ENCODE measurements at places on chromosomes 12 and 14.
A peak's percentile ranks its signal among the peaks of the same experiment; 100 is the strongest.

- DNase-seq = no peak
Measured at GRCh38 chr12:13103391-13104033, at the start of gene GSG1. Gene GSG1 (minus strand): TSS chr12:13103667. CDS start chr12:13103512, 155 bp downstream.

- DNase-seq = no peak
Measured at GRCh38 chr12:95411466-95411865, 62.5 kb upstream of the METAP2 start.

- peak; percentile 79 for DNase-seq
Measured at GRCh38 chr12:92134638-92135274, 10.9 kb downstream of the BTG1 start.

DNA sequence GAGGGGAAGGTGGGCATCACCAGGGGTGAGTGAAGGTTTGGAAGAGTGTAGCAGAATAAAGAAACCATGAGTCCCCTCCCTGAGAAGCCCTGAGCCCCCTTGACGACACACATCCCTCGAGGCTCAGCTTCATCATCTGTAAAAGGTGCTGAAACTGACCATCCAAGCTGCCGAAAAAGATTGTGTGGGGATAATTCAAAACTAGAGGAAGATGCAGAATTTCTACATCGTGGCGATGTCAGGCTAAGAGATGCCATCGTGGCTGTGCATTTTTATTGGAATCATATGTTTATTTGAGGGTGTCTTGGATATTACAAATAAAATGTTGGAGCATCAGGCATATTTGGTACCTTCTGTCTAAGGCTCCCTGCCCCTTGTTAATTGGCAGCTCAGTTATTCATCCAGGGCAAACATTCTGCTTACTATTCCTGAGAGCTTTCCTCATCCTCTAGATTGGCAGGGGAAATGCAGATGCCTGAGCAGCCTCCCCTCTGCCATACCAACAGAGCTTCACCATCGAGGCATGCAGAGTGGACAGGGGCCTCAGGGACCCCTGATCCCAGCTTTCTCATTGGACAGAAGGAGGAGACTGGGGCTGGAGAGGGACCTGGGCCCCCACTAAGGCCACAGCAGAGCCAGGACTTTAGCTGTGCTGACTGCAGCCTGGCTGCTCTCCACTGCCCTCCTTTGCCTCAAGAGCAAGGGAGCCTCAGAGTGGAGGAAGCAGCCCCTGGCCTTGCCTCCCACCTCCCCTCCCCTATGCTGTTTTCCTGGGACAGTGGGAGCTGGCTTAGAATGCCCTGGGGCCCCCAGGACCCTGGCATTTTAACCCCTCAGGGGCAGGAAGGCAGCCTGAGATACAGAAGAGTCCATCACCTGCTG is 7.0 kb downstream of the SERPINA1 start:
- DNase-seq = no peak

DNA sequence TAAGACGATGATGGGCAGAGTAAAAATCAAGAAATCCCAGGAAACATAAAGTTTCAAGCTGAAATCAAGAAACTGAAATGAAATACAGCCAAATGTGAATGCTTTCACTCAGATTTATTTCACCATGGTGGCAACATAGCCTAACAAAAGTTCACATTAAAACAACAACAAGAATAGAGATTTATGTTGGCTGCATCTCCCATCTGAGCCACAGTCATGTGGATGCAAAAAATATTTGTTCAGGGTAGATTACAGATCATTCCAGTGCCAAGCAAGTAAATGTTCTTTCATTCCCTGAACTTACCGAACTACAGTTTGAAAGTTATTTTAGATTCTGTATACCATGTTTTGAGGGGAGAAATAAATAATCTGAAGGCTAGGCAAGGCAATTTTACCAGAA is 159.9 kb upstream of the TMTC1 start:
- DNase-seq = no peak

- DNase-seq = no peak
Measured at GRCh38 chr12:131152587-131152986, 198.9 kb downstream of the ADGRD1 start.

- DNase-seq = peak; percentile 39
Measured at GRCh38 chr14:73427516-73428264, 30.7 kb downstream of the NUMB start.

GRCh38 chr12:124380796-124381455 is 86.0 kb downstream of the RFLNA start:
- DNase-seq = peak; percentile 36

DNA sequence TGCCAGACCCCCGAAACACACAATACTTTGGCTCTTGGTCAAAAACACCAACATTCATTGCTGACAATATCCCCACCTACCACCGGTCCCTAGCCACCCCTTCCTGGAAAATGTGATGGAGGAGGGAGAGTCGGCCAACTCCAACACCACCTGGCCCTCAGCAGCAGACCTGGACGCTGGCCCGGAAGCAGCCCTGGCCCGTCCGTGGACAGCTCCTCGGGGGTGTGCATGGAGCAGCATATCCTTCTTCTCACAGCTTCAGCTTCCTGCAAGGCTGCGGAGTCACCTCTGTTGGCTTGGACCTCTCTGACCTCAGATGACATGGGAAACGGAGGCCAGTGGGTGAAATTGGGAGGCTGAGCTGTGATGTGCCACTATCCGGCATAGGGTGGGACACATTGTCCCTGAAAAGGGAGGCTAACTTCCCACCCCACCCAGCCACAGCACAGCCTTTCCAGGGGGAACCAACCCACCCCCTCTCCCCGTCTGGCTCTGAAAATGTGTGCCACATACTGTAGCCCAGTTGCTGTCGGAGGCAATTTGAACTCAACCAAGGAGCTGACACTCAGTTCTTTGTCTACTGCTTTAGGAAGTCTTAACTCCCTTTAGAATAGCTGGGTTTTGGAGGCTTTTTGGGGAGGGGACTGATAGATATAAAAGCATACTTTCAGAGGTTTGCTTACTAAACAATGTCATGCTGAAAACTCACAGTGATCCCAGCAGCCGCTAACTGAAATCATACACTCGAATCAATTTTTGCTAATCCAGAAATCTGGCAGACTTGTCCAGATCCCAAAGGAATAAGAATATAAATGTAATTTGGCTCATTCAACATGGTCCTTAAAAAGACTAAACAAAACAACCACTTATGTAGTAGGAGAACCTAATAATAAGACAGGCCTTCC is 43.1 kb upstream of the LTA4H start:
- DNase-seq = no peak

DNA sequence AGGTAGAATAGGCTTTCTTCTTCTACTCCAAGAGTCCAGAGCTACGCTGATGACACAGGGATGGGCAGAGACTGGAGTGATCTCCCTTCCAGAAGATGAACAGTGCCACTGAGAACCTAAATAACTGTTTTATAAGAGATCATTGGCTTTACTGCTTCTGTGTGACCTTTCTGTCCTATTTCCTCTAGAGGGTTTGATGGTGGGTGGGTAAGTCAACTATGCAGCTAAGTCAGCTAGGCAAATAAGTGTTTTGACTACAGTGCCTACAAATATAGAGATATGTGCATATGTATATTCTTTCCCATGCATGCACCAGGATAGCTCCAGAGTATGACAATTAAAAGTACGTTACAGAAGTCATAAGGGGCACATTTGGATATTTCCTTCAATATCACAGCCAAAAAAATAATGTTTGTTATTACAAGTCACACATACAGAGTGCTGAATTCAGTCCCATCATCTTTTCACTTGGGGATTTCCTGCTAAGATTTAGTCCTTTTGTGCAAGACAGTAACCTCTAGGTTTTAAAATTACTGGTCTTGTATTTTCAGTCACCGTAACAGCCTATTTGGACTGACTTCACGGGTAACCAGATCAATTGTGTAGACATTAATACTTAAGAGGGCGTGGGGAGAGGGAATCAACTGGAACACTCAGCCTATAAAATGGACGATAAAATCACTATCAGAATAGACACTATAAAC is 412.6 kb upstream of the SOX5 start:
- no peak for DNase-seq

GRCh38 chr12:15584366-15585041 is 204.7 kb downstream of the EPS8 start:
- peak; percentile 79 for DNase-seq

DNA sequence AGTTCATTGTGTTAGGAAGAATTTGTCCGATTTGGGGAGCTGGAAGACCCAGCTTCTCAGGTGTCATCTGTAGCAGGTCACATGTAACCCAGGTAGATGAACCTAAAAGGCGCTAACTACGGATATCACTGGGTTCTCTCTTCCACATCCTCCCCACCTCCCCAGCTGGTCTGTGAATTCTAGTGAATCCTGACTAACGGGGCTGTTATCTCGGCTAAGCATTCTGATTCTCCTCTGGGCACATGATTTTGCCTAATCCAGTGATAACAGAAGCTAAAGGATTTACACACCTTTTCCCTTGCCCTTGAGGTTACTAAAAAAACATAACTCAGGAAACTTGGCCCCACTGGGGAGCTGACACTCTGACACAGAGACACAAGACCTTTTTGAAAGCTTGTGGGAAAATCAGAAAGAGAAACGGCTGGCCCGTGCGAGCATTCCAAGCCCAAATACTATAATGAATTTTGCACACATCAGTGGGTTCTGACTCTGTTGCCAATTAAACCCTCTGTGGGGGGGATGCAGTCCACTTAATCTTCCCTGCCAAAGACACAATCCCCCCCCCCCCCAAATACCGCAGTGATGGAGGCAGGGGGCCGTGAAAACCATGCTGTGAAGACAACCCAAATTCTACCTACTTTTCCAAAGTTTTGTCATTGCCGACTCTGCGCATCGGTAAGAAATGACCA is 81.0 kb upstream of the FZD10 start:
- no peak for DNase-seq

GRCh38 chr14:55130196-55130550 is 1.1 kb downstream of the LGALS3 start:
- peak; percentile 41 for DNase-seq

GRCh38 chr14:21063479-21063878 is 5.9 kb downstream of the RNASE8 start:
- peak; percentile 91 for DNase-seq

DNA sequence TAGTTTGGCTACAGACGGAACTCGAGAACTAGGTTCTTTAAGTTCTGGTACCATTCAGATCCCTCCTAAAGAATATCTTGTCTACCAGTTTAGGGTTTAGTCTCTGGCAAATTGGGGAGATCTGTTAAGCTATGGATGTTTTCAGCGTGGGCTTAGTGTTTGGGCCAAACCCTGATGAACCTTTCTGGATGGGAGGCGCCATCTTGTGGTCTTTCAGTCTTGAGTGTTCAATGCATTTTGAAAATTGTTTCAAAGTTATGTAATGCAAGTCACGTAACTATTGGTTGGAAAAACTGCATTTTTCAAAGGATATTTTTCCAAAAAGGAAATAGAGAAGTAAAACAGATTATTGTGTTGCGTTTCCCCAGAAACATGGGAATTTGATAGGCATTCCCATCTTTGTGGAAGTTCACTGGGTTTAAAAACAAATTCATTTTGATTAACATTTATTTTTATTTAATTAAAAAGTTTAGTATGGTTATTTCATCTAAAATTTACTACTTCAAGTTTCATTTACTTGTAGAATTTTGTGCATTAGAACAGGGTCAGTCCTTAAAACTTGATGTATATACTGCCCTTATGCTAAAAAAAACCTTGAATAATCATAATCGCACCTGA is 169.0 kb downstream of the PRIMA1 start:
- DNase-seq = peak; percentile 45

DNA sequence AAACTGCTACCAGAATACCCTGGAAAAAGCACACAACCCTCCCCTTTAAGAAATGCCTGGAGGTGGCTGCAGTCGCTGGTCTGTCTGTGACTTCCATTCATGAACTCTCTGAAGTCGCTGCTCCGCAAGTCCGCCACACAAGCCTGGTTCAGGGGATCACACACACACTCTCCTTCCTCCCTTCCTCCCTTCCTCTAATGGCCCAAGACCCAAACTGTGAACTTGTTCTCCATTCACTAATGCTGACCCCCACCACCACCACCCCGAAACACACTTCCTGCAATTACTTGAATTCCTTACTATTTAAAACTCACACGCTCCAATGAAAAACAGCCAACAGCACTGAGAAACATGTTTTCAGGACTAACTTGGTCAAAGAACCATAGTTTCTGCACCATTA is 1.0 kb upstream of the LMO3 start:
- DNase-seq = no peak

DNA sequence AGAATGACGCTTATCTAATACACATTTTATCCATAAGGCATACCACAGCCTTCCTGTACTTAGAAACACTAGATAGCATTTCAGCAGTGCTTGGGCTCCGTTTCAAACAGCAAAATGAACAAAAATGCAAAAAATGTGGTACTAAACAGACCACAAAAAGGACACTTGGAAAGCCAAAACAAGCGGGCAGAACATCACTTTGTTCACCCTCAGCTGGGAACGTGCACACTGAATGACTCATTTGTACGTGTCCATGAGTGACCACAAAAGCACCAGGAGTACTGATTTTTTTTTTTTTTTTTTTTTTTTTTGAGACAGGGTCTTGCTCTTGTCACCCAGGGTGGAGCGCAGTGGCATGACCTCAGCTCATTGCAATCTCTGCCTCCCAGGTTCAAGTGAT is 8.9 kb upstream of the FOXN3 start:
- peak; percentile 99 for DNase-seq

- no peak for DNase-seq
Measured at GRCh38 chr12:108930155-108930554, 50.3 kb downstream of the DAO start.

GRCh38 chr12:19166387-19166786 is 36.9 kb downstream of the PLEKHA5 start:
- no peak for DNase-seq

GRCh38 chr14:61388976-61389576 is 67.7 kb downstream of the PRKCH start:
- DNase-seq = no peak

- peak; percentile 30 for DNase-seq
Measured at GRCh38 chr12:85029456-85029855, 6.6 kb downstream of the TSPAN19 start.

DNA sequence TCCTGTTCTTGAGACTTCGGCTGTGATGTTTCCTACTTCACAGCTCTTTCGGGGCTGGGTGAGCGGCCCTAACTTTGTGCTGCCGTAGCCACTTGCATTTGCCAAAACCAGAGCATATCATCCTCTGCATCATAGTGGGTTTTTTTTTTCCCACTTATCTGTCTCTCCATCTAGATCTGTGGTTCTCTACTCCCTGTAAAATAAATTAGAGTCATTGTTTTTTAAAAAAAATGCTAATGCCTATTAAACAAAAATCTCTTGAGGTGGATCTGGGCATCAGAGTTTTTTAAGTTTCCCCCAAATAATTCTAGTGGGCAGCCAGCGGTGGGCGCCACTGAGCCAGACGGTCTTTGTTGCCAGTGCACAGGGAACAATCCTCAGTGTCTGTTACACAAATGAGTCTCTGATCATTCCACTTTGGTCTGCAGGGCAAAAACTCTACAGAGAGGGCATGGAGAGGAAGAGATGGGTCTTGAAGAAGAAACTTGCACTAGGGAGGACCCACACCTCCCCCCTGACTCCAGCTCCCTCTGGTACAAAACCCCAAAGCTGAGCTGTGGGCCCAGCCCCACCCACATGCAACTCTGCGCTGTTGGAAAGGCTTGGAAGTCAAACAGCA is 62.4 kb upstream of the BCL2L14 start:
- DNase-seq = no peak

- DNase-seq = peak; percentile 93
Measured at GRCh38 chr14:49972823-49973222, 79.9 kb downstream of the ARF6 start.

GRCh38 chr12:93441081-93441616 is 598 bp downstream of the UBE2N start:
- DNase-seq = peak; percentile 38
